NCI-H1105 (cell line): ENCODE measurements at places on chromosomes 6 and 20.

DNA sequence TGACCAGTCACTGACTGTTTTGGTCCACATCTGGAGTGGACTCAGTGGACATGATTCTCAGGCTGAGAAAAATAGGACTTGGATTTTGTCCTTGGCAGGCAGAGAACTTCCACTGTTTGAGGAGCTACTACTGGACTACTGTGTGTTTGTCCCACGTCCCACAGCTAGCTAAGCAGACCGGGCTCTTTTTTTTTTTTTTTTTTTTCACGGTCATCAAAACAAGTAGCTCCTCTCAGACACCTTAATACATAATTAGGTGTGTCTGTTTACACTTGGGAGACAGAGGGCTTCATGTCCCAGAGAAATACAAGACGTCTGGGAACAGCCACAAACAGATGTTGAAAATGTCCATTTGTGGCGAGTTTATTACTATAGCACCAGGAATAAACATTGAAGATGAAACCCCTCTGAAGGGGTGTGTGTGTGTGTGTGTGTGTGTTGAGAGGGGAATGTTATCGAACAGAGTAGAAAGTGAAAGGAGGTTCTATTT, 155.0 kb upstream of the SUPT3H start:
- DNase-seq = no peak

DNA sequence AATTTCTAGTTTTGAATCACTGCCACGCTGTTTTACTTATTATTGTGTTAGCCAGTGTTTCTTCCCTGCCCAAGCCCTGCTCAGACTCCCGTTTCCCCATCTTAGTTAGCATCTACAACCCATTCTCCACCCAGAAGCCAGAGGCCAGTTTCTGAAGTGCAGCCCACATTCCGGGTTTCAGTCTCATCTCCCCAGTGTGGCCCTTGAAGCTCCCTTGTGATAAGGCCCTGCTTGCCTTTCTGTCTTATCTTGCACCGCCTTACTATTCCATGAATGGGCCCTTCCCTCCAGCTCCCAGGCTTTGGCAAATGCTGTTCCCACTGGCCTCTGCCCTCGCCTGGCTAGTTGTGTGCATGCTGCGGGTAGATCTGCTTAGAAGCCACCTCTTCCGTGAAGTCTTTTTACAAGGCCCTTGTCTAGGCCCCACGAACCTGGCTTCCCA, 41.1 kb downstream of the TOX2 start:
- DNase-seq = no peak

GRCh38 chr6:63963769-63964315, 328.2 kb downstream of the PHF3 start:
- DNase-seq = no peak

GRCh38 chr6:47527274-47527673, 49.7 kb downstream of the CD2AP start:
- no peak for DNase-seq

DNA sequence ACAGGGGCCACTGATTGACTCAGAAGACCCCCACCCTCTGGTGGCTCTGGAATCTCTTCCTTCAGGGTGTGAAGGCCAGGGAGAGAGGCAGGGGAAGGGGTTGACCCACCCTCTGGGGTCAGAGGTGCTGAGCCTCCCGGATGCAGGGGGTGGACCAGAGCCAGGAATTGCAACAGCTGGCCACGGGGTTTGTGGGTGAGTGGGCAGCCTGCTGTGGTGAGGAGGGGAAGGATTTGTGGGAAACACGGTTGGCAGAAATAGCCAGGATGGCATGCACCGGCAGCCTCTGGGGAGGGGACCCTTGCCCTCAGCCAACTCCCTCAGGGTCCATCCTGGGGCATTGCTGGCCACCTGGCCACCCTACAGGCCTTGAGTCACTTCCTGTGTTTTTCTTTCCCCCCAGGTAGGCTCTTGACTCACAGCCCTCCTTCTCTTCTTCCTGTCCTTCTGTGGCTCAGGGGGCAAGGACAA, 92.8 kb downstream of the MRPL14 start:
- DNase-seq = no peak

GRCh38 chr6:42846505-42846904, 32.9 kb upstream of the RPL7L1 start:
- no peak for DNase-seq

- DNase-seq = no peak
Measured at GRCh38 chr20:9114709-9115108, 45.8 kb downstream of the PLCB4 start.

- DNase-seq = no peak
Measured at GRCh38 chr6:148332088-148332487, 10.6 kb upstream of the SASH1 start.

- DNase-seq = no peak
Measured at GRCh38 chr20:53826090-53826489, 232.5 kb upstream of the ZNF217 start.

DNA sequence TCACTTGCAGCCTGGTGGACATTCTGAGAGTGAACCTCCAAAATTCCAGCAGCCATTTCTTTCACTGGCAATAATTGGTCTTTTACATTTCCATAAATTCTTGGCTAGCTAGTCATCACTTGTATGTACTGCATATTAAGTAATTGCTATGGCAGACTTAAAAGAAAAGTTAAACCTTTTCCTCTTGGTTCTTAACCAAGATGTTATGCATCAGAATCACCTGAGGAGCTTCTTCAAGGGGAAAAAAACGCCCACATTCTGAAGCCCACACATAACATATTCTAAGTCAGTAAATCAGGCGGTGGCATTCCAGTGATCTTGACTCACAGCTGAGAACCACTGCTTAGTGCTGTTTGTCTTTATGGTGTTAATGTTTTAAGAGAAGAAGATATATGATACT, 37.0 kb downstream of the CDC40 start:
- no peak for DNase-seq

DNA sequence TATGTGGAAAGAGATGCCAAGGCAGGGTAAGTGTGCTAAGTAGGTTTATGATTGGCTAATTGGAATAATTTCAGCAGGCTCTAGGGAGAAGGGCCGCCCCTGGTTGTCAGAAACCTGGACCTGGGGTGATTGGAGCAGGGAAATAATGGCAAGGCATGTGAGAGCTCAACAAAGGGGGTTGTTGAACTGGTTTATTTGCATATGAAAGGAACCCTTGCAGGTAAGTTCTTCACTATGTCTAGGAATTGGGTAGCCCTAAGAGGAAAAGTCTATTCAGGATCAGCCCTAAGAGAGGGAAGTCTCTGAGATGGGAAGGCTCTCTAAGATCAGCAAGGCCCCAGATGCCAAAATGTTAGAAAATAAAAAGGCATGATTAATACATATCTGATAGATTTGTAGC, 175.4 kb upstream of the PRND start:
- DNase-seq = no peak

DNA sequence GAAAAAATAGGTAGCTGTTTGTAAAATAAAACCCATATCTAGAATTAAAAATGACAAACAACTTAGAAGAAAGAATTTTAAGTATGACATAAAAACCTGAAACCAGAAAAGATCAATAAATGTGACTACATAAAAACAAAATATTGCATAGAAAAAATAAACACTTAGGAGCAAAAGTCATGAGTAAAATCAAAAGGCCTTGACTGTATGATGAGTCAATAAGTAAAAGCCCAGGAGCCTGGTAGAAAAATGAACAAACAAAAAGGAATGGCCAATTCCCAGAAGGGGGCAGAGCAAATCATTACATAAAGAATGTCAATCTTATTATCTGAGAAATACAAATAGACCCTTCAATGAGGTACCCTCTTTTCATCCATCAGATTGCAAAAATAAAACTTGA, 20.7 kb upstream of the ENPP1 start:
- DNase-seq = no peak

- no peak for DNase-seq
Measured at GRCh38 chr20:2558581-2559278, 22.4 kb downstream of the TMC2 start.

GRCh38 chr20:17943343-17943742, 25.3 kb downstream of the SNX5 start:
- no peak for DNase-seq

GRCh38 chr20:46688151-46689081, 828 bp downstream of the TP53RK start:
- DNase-seq = no peak

DNA sequence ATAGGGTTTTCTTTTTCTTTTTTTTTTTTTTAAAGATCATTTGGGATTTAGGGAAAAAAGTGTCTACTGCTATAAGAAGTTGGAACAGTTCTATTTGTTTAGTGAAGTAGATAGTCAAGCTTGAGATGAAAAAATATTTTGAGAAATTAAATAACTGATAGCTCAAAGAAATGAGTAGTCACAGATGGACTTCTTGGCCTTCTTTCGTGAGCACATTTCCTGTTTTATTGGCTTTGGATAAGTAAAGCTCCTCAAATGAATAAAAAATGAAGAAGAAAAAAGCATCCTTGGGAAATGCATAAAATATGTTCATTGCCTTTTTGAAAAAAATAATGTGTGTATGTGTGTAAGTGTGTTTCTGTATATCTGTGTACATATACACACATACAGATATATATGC, 515.9 kb downstream of the GRIK2 start:
- no peak for DNase-seq

DNA sequence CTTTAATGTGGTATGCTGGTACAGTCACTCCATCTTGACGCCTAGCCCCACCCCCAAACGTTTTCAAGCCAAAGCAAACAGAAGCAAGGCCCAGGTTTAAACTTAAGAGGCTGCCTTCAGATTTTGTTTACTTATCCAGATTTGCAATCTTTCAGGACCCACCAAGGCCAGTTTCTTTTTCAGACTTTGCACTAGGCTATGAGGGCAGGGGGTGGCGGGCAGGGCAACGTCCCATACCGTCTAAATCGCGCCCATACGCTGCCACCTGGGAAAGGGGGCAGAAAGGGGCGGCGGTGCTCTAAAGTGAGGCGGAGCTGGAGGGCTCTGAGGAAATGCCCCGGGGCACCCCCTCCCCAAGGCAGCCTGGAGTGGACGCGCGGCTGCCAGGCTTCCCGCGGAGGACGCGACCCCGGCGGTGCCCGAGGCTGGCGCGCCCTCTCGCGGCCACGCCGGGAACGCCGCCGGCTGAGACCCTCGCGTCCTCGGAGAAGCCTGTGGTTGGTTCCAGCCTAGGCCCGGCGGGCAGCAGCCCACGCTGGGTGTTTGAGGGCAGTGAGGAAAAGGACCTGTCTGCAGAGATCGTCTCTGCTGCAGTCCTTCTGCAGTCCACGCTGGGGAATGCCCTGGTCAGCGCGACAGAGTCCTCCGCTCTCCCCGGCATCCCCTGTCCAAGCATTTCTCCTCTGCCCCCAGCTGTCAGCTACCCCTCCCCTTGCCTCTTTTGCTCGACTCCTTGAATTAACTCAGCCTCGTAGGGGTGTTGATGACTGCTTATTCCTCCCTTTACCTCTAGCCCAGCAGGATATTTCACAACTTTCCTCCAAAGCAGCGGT, 129.2 kb upstream of the PRND start:
- peak; percentile 25 for DNase-seq

DNA sequence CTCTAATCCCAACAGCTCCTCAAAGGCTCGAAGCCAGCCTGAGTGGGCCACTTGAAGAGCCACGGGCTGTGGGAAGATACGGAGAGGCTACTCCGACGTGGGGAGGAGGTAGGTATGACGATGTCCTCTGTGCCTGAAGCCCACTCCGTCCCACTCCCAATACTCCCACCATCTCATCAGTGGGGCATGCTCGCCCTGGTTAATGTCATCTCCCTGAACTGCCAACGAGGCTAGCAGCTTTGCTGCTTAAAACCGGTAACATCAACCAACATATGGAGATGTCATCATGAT, 11.1 kb downstream of the NRN1 start:
- DNase-seq = no peak

- no peak for DNase-seq
Measured at GRCh38 chr6:137981758-137982157, 114.7 kb downstream of the TNFAIP3 start.

- DNase-seq = no peak
Measured at GRCh38 chr6:32202186-32202585, 9.7 kb upstream of the GPSM3 start.

- no peak for DNase-seq
Measured at GRCh38 chr6:106614166-106614565, 15.1 kb downstream of the RTN4IP1 start.

DNA sequence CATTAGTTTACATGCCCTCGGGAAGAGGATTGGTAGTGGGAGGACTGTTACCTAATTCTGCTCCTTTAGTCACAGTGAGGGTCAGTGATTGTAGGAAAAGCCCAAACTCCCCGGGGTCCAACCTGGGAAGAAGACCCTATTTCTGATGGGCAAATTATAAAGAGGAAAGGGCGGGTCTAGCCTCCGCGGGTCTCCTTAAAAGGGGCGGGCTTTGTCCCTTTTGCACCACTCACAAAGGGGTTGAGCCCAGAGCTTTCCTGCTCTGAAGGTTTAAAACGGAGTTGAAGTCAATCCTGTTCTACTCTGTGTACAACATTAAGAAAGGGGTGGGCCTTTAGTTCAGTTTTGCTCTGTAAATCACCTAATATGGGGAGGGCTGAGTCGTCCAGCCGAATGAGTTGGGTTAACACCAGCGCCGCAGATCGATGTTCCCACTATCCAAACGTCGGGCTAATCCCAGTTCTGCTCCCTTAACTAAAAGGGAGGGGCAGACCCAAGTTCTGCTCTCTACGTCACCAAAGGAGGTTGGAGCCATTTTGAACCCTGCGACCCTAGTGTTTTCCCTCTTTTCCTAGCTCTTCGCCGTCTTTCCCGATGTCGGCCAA, 920 bp upstream of the RNF5 start:
- DNase-seq = peak; percentile 86

- no peak for DNase-seq
Measured at GRCh38 chr20:58481481-58482021, 33.6 kb downstream of the APCDD1L start.

DNA sequence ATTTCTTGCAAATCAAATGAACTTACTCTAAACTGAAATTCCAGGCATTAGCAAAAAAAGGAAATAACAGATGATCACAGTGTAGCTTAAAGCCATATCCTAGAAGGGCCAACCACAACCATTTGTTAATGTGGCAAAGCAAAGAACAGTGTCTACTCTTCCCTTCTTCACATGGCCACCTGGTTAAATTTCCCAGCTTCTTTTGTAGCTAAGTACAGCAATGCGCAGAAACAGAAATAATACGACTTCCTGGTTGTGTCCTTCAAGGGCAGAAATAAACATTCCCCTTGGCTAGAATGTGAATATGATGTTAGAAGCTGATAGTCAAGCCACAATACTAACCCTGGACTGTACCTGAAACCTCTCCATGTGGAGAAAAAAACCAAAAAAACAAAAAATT, 9.6 kb downstream of the SNX3 start:
- no peak for DNase-seq

- no peak for DNase-seq
Measured at GRCh38 chr20:40309731-40310130, 379.3 kb downstream of the MAFB start.

- no peak for DNase-seq
Measured at GRCh38 chr20:1633535-1633934, 13.7 kb upstream of the SIRPB1 start.

DNA sequence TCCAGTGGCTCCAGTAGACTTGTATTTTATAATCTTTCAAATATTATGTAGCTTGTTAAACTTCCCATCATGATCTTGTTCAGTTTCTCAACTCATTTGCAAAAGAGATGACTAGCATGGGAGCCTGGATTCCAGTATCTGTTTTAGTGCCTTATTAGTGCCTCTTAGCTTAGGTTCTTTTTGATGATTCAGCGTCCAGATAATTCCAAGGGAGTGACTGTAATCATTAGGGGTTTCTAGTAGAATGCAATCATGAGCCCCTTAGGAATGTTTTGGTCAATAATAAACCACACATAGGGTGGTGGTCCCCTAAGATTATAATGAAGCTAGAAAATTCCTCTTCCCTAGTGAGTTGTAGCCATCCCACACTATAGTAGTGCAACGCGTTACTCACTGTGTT, 7.0 kb downstream of the CD2AP start:
- DNase-seq = no peak

- no peak for DNase-seq
Measured at GRCh38 chr6:158629367-158630221, 14.9 kb downstream of the DYNLT1 start.

- DNase-seq = no peak
Measured at GRCh38 chr20:20513720-20514119, 145.8 kb downstream of the INSM1 start.
